ENCODE measurements at places on chromosomes 1 and 21.

- no peak for DNase-seq
These were observed 122.4 kb downstream of the CDC7 start for GRCh38 chr1:91623020-91623419.

- DNase-seq, result no peak
These were observed 13.6 kb downstream of the RIPK4 start for GRCh38 chr21:41753006-41753898.

DNA sequence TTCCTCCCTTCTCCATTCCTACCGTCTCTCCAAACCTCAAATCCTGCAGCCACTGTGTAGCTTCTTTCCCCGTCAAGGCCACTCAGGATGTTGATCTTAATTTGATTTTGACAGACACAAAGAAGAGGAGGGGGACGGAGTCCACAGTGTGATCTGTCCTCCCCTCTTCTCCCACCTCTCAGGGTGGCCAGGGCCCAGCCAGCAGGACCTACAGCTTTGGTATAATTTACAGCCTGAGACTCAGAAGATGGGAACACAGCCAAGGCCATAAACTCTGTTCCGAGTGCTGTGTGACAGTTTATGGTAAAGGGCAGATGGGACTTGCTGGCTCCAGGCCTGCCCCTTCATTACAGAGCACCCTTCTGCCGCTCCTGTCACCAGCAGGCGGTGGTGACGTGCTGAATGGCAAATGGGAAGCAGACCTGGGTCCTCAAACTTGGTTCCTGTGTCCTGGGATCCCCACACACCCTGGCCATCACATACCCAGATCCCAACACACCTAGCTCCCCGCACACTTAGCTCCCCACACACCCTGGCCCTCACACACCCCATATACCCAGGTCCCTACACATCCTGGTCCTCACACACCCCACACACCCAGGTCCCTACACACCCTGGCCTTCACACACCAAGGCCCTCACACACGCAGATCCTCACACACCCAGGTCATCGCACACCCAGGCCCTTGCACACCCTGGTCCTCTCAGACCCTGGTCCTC lies 71.6 kb downstream of the CD2 start:
- DNase-seq, result no peak

DNA sequence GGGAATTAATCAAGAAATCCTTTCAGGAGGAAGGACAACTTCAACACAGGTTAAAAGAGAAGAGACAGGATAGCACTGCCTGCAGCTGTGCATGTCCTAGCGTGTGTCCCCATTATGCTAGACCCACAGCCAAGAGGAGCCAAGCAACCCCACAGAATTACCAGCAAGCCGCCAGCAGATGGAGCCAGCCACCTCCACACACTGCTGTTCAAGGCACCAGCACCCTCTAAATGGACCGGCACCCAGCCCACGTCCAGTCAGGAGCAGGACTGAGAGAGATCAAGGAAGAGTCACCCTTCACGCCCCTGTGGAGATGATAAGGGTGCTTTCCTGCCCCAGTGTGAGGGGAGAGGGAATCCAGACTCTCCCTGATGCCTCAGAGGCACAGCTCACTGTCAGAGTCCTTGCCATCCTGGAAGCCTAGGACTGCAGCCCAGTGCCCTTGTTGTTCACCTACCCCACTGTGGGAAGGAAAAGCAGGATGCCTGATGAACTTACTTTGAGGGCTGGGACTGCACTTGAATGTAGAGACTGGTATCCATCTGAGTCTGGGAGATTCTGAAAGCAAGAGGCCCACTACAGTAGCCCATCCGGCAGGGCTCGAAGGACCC lies 37.1 kb upstream of the CTTNBP2NL start:
- no peak for DNase-seq

DNA sequence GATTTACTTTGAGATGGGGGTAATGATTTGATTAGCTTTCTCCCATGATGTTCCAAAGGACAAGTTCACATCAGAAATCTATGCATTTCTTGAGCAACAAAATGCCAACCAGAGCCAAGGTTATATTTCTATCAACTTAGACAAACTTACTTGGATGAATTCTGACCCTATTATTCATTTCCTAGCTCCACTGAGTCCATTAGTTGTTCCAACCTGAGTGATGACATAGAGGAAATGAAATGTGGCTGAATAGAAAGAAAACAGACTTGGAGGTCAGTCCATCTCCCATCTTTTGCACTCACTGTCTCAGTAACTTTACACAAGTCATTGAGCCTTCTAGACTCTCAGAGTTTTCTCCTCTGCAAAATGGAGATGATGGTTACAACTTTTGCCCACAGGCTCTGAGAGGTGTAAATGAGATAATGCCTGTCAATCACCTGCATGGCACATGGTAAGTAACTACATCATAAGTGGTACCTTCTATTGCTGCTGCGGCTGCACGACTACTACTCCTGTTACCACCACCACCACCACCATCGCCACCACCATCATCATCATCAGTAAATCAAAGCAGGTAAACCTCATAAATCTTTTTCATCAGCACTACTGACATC lies 98.2 kb downstream of the PTPN14 start:
- no peak for DNase-seq

DNA sequence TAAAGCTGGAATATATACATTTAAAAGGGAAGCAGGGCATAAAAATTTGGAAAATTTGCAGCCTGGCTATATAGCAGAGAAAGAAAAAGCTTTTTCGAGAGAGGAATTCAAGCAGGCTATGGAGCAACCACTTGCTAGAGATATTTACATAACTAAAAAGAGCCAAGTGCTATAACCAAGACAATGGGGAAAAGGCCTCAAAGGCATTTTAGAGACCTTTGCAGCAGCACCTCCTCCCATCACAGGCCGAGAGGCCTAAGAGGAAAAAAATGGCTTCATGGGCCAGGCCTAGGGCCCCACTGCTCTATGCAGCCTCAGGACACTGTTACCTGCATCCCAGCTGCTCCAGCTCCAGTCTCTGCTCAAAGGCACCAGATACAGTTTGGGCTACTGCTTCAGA lies 37.0 kb downstream of the CAPN9 start:
- DNase-seq, result no peak

DNA sequence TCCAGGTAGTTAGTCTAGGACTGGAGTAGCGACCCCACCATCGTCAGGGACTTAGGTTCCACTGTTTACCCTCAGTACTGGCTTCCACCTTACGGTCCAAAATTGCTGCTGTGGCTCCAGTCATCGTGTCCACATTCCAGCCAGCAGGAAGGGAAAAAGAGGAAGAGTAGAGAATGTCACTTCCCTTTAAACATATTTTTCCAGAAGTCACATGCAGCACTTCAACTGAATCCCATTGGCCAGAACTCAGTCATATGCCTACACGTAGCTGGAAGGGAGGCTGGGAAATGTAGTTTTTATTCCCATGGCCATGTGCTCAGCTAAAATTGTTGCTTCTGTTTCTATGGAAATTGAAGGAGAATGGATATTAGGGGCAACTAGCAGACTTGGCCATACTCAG lies 84.1 kb upstream of the SELENON start:
- DNase-seq, result no peak

DNA sequence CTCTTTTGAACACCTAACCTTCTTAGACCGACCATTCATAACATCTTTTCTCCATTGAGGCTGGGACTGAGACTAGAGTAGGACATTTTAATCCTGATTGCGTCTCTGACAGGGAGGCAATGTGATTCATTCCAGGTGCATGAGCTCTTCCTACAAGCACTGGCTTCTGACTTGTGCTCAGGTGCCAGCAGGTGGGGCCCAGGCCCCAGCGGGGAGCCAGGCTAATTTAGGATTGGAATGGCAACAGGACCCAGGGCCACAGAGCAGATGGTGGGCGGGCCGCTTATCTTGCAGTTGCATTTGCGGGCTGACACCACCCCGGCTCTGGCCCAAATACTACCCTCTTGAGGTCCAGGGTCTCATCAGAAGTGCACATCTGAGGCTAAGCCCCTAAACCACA lies 4.1 kb downstream of the GPA33 start:
- DNase-seq, result no peak

DNA sequence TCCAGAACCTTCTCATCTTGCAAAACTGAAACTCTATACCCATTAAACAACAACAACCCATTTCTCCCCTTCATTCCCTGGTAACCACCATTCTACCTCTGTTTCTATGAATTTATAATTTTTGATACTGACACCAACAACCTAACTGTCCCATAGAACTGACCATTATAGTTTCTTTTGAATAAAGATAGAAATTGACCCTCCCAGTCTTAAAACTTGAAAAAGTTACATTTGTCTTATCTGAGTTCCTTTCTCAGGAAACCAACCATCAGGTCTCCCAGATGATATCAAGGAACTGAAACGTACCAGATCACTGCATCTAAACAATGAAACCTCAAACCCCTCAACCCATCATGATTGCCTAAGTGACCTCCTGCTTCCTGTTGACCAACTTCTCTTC lies 27.1 kb downstream of the RNF115 start:
- no peak for DNase-seq

DNA sequence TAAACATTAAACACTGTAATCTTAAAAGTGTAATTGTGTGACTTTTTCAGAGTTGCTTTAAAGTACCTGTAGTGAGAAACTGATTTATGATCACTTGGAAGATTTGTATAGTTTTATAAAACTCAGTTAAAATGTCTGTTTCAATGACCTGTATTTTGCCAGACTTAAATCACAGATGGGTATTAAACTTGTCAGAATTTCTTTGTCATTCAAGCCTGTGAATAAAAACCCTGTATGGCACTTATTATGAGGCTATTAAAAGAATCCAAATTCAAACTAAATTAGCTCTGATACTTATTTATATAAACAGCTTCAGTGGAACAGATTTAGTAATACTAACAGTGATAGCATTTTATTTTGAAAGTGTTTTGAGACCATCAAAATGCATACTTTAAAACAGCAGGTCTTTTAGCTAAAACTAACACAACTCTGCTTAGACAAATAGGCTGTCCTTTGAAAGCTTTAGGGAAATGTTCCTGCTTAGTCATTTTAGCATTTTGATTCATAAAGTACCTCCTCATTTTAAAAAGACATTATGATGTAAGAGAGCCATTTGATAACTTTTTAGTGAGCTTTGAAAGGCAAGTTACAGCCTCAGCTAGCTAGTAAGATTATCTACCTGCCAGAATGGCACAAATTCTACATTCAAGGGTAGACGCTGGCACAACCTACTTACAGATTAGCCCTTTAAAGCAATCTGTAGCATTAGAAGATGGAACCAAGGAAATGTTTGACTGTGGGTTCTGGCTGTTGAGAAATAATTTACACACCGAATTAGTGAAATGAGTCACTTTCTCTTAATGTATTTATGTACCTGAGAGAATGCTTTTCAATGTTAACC lies 9.4 kb downstream of the SOD1 start:
- DNase-seq, result no peak

- no peak for DNase-seq
These were observed 208.2 kb upstream of the TMEM51 start for GRCh38 chr1:14945132-14946010.

GRCh38 chr1:231855926-231856325 lies 229.3 kb downstream of the DISC1 start:
- DNase-seq, result no peak
